MV-4-11 (cell line): ENCODE measurements at places on chromosomes 6 and 20.

GRCh38 chr20:23046431-23046830, 3.0 kb downstream of the THBD start:
- no peak for DNase-seq

DNA sequence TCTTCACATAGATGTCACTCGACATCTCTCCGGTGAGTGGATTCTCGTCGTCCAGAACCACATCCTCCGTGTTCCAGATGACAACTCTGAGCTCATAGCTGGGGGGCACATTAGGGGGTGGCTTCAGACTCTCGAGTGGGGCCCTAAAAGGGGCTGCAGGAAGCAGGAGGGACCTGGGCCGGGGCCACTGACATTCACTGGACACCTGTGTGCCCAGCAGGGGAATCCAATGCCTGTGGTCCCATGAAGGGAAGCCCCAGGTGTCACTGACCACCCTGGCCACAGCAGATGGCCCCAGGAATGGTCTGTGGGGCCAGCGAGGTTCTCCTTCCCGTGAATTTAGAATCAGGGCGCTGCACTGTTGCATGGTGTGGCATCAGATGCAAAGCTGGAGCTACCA, 18.7 kb downstream of the ERGIC3 start:
- DNase-seq, result no peak

DNA sequence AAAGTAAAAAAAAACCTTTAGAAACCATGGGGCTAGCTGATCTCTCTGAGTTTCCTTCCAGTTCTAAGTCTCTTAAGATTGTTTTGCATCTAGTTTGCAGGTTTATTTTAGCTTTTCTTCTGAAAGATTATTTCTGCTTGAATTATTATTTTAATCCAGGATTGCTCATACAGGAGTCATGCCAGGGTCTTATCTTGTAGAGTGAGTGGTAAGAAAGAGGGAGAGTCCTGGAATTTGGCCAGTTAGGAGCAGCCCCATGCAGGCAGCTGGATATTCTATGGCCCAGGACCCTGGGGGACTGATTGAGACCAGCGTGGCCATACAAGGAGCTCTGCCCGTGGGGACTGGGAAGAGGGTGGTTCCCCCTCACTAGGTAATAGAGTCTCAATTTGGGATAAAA, 178.9 kb upstream of the HEY2 start:
- DNase-seq, result no peak

- DNase-seq, result no peak
Observed at GRCh38 chr6:150128425-150128824, 14.4 kb upstream of the PPP1R14C start.

DNA sequence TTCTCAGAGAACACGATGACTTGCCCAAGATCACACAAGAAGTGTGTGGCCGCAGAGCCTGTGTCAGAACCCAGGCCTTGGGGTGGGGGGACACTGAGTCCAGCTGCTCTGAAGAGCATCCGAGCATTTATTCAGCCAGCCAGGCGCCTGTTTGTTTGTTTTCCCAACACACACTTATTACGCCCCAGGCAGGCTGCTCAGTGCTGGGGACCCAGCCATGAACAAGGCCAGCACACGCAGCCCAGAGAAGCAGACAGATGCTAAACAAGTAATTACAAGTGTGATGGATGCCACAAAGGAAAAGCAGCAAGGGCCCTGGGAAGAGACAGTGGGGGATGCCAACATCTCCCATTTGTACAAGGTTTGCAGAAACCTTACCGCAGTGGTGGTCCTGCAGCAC, 19.4 kb upstream of the SIRPA start:
- no peak for DNase-seq

GRCh38 chr6:32427934-32428474, 11.7 kb upstream of the HLA-DRA start:
- DNase-seq, result no peak

DNA sequence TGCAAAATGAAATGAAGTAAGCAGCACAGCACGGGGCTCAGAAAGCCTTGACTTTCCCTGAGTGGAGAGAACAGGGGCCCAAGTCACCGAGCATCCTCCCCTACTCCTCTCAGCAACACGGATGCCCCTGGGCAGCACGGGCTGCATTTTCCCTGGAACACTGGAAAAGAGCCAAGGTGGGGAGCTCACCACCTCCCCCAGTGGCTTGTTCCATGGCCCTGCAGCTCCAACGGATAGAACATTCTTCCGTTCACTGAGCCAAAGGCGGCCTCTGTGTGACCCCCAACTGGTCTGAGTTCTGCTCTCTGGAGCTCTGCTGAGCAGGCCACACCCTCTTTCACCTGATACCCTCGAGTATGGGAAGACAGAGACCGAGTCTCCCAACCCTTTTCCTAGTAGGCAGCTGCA, 20.8 kb upstream of the EMILIN3 start:
- DNase-seq, result no peak

DNA sequence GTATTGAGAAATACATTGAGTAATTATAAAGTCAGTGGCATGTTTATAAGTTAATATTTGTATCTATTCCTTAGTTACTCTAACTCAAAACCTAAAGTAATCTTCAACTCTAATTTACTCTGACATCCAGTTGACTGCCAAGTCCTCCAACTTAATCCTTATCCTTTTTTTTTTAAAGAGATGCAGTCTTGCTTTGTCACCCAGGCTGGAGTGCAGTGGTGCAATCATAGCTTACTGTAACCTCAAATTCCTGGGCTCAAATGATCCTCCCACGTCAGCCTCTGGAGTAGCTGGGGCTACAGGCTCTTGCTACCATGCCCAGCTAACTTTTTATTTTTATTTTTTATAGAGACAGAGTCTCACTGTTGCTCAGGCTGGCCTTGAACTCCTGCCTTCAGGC, 24.4 kb downstream of the PTPN1 start:
- peak; percentile 40 for DNase-seq

DNA sequence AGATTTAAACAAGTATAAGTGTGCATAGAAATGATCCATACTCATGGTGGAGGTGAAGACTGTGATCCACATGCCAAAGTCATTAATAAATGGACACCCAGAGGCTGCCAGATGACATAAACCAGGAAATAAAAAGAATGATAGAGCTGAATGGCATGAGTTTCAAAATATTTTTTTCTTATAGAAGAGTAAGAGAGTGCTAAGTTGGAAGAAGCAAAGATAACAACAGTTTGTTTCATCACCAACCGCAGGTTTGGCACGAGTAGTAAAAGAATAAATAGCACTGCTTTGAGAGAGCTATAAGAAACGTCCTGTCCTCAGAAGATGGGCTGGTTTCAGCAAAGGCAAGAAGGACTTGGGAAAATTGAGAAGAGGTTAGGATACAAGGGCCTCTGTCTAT, 246.9 kb downstream of the UBE3D start:
- no peak for DNase-seq

GRCh38 chr6:107473660-107474059, 14.3 kb upstream of the PDSS2 start:
- no peak for DNase-seq

DNA sequence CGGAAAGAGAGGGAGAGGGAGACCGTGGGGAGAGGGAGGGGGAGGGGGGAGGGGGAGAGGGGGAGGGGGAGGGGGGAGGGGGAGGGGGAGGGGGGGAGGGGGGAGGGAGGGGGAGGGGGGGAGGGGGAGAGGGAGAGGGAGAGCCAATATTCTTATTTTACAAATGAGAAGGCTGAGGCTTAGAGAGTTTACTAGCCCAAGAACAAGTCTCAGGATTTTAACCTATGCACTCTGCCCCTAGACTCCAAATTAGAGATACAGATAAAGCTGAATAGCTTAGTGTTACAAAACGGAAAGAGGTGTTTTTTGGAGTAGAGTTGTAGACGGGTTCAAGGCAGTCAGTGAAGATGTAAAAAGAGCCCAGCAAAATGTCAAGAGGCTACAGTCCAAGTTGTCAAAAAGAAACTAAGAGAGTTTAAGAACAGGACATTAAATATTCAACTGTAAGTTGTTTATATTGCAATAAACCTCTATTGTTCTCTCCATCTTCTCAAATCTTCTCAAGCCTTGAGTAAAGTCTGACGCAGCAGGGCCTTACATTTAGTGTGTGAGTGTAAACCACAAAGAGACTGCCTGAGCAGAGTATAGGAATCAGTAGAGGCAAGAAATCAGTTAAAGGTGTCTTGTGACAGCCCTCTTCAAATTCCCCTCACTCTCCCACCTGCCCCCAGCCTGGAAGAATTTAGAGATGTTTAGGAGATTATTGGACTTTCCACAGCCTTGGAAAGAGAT, 34.9 kb upstream of the AKIRIN2 start:
- DNase-seq, result no peak

- no peak for DNase-seq
Observed at GRCh38 chr6:152308306-152308705, 328.9 kb downstream of the SYNE1 start.

DNA sequence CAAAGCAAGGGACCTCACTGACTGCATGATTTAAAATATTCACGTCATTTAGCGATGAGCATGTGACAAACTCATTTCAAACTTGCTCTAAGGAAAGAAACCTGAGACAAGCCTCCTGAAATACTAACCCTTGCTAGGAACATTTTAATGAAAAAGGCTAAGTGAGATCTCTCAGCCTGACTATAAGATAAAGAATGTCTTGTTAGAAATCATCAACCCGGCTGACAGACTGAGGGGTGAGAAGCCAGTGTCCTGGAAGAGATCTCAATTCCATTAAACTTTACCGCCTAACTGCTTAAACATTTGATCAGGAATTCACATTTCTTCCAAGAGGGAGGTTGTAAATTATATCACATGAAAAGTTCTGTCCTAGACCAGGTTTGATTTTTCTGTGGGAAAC, 274.8 kb upstream of the EXOC2 start:
- DNase-seq, result no peak

DNA sequence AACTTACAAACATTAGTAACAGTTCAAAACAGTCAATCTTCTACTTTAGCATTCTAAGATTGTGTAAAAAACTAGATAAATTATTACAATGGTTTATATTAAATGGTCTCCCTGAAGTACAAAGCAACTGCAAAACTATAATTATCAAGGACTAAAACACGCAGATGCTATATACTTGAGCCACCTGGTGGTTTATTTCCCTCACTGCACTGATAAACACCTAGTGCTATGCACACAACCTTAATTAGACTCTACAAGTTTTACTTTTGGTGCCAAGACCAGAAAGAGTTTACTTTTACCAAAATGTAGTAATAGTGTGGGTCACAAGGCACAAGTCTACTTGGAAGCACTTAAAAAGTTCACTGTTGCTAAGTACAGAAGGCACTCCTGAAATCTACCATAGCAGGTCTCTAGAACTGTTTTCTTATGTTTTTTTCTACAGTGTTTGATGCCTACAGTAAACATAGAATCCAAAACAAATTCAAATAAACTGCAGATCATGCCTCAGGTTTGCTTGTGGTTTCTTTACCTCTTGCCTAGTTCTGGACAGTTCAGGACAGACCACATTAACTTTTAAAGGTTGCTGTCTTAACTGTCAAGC, 49.2 kb downstream of the GMDS start:
- DNase-seq, result peak; percentile 28

DNA sequence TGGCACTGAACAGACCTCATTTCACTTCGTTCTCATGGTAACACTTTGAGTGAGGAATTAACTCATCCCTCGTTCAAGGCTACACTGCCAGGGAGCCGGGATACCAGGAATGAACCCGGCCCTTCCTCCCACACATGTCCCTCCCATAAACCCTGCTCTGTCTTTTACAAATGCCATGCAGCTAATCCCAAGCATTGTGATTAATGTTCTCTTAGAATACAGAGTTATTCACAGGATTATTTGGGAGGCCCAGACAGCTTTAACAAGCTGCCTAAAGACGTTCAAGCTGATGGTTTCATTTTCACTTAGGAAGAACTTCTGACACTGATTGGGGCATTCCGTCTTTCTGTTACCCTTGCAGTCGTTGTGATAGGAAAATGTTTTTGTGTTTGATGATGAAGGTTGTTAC, 42.5 kb upstream of the CD83 start:
- DNase-seq, result peak; percentile 11

GRCh38 chr6:108673602-108674001, 112.9 kb downstream of the FOXO3 start:
- DNase-seq, result no peak

DNA sequence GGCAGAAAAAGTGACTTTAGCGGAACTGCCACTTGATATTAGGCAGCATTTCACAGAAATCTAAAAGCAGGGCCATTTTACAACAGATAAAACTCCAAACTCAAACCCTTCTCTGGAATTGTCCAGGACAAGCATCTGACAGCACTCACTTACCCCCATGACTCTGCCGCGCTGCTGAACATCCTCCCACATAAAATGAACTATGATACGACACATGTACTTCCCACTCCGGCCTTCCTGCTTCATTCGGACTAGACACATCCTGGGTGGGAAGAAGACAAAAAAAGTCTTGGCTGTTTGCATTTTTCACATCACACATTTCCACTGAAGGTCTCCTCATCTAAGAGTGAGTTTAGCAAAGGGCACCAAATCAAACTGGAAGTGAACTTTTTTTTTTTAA, 54.8 kb upstream of the FAM83C start:
- no peak for DNase-seq
